Activated naive CD4-positive, alpha-beta T cell treated with anti-CD3 and anti-CD28 coated beads, Interleukin-2, amount 50 U/mL, for 72 hours (primary cell): ENCODE measurements at places on chromosomes 1 and 21.

- no peak for DNase-seq
Measured at GRCh38 chr1:211331011-211331709, 4.5 kb downstream of the TRAF5 start.

DNA sequence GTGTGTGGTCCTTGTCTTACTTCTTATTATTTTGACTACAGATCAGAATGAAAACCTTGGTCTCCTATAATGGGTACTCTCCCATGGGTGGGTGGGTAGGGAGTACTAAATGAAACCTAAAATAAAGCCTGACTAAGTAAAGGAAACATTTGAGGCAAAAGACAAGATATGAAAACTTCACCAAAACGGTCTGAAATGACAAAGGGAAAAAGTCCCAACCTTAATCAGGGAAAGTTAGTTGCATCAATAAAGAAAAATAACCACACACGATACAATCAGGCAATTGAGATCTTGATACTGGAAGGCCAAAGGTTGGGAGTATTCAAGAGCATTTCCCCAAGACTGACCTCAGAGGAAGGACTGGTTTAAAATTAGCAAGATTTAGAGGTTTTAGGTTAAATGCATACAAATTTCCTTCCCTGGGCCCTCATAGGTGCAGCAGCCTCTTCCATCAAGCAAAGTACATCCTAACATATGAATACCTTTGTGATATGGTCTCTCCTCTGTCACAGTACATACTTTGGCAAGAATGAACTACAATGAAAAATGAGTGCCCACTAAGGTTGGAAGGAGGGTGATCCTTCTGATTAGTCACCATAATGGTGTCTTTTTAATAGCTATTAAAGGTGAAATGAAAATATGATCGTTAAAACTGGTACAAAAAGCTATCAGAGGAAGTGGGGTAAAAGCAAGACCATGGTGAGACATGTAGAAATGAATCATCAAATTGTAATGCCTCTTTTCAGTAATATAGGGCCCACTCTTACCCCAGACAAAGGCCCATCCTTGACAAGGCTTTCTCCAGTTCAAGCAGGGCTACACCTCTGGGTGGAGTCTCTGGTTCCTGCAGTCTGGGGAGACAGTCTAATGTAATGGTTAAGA is 15.3 kb upstream of the TNFSF4 start:
- no peak for DNase-seq

DNA sequence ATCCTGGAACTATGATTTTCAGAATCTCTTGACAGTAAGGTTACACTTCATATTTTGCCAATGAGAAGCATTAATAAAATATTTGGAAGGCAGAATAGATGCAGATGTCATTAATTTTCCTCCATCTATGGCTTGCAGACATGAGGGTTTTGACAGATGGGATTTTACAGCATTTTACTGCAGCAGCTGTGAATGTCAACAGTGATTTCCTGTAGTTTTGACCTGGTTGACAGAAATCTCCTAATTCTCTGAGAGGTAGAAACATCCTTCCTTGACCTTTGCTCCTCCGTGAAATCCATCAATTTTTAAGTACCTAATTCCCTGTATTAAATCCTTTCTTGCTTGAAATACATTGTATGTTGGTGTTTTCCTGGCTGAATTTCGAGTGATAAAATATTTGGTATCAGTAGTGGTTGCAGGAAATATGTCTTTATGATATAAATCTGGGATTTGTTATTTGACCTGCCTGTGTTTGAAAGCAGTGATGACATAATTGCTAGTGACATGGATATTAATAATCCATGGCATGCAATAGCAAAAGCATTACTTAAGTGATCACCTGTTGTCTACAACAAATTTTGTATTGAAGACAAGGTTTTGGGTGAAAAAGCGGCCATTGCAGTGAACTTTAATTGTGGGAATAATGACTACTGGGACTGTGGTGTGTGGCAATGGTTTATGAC is 73.9 kb downstream of the HLX start:
- no peak for DNase-seq

- DNase-seq, result no peak
Measured at GRCh38 chr1:242402956-242403355, 121.5 kb downstream of the PLD5 start.

GRCh38 chr1:183953031-183953430 is 84.5 kb downstream of the COLGALT2 start:
- DNase-seq, result no peak

GRCh38 chr1:154751690-154752089 is 118.4 kb downstream of the KCNN3 start:
- DNase-seq, result peak; percentile 36

- DNase-seq, result no peak
Measured at GRCh38 chr1:37052120-37052519, 17.8 kb upstream of the GRIK3 start.

GRCh38 chr1:154713005-154713404 is 105.0 kb upstream of the ADAR start:
- no peak for DNase-seq

GRCh38 chr1:207032528-207033017 is at the start of gene C1orf116:
TSS of gene C1orf116 (minus strand) at chr1:207032756. CDS start at chr1:207027598, 5,158 bp downstream.
- DNase-seq, result no peak

GRCh38 chr1:17527036-17527914 is 12.2 kb upstream of the ARHGEF10L start:
- DNase-seq, result no peak

DNA sequence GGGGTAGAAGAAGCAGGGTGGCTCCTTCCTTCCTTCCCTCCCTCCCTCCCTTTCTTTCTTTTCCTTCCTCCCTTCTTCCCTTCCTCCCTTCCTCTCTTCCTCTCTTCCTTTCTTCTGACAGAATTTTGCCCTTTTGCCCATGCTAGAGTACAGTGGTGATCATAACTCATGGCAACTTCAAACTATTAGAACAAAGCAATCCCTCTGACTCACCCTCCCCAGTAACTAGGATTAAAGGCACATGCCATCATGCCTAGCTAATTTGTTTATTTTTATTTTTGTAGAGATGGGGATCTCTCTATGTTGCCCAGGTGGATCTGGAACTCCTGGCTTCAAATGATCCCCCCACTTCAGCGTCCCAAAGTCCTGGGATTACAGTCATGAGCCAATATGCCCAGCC is 10.0 kb upstream of the RPE65 start:
- no peak for DNase-seq

- no peak for DNase-seq
Measured at GRCh38 chr1:91833946-91834345, 52.0 kb downstream of the TGFBR3 start.

DNA sequence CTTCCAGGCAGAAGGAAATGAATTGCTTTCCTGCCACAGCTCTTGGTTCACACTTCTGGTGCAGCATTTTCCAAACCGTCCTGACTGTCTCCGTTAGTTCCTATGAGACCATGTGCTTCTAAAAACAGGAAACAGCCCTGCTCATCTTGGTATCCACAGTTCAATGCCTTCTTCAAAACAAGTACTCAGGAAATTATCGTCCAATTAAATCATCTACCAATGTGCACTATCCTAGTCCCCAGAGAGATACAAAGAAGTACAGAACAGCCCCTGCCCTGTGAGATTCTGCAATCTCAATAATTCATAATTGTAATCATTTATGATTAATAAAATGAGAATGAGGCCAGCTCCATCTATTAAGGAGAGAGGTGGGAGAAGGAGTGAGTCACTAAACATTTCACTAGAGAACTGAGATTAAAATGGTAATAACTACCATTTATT is 11.2 kb downstream of the CLEC20A start:
- no peak for DNase-seq

- DNase-seq, result no peak
Measured at GRCh38 chr1:100348549-100349144, 3.7 kb upstream of the CDC14A start.

GRCh38 chr1:199574950-199575349 is 452.6 kb upstream of the NR5A2 start:
- no peak for DNase-seq

DNA sequence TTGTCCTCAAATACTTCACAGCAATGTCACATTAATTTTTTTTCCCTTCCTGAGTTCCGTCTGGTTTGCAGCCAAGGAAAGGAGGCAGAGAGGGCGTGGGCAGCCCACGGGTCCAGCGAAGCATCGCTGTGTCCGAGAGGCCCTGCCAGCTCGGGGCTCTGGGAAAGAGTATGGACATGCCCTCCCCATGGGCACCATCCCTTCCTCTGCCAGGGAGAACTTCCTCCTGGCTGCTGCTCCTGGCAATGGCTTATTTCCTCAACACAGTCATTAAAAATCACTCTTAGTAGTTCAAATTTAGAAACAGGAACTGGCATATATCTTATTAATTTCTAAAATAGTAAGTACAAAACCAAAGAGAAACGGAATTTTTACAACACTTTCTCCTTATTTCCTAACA is 115.4 kb downstream of the RIPK4 start:
- DNase-seq, result no peak

- no peak for DNase-seq
Measured at GRCh38 chr1:230212405-230212936, 145.4 kb downstream of the GALNT2 start.

DNA sequence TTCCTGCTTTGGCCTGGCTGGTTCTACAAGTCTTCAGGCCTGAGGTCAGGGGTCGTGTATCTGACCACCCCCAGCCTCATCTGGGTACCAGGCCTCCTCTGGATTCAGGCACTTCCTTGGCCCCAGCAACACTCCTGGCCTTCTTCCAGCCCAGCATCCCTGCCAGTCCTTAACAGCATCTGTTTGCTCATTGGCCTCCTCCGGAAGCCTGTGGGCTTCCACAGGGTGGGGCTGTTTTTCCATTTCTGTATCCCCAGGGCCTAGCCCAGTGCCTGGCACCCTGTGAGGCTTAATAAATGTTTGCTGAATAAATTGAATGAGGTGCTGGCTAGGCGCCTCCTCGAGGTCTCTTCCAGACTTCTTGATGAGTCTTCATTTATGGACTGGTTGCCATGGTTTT is 21.5 kb upstream of the GPR37L1 start:
- DNase-seq, result no peak

GRCh38 chr1:232593717-232594502 is 36.0 kb downstream of the SIPA1L2 start:
- DNase-seq, result no peak

- no peak for DNase-seq
Measured at GRCh38 chr1:241229711-241230110, 127.3 kb downstream of the RGS7 start.

DNA sequence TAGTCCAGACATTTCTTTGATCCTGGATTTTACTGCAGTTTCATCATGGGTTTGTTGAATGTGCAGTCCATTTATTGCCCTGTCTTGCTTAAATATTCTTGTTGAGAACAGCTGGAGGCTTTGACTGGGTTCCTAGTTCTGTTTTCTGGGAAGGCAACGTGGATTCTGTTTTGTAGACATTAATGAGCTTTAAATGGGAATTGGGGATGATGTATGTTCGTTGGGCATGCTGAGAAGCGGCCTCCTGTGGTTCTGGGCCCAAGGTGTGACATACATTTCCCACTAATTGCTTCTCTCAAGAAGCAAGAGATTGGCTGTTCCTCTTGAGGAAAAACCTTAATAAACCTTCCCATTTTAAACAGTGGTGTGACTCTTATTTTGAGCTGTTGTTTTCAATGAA is 22.9 kb downstream of the INKA2 start:
- DNase-seq, result no peak

DNA sequence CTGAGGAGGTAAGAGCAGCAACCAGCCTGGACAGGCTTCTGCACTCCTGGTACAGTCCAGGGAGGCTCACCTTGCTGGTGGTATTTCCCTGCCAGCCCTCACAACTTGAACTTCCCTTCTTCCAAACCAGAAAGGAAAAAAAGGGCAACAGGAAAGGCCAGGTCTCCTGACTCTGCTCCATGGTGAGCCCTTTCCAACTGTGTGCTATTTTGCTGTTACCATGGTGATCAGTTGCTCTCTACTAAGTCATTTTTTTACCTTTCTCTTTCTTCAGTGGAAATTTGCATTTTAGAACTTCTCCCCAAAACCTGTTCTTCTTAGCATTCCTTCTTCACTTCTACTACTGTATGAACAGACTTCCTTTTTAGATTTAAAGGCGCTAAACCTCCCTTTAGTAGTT is 164.3 kb downstream of the GRIK1 start:
- DNase-seq, result no peak

- DNase-seq, result no peak
Measured at GRCh38 chr1:1974834-1975233, 28.8 kb downstream of the CFAP74 start.

- no peak for DNase-seq
Measured at GRCh38 chr1:219659684-219660083, 46.8 kb upstream of the ZC3H11B start.

DNA sequence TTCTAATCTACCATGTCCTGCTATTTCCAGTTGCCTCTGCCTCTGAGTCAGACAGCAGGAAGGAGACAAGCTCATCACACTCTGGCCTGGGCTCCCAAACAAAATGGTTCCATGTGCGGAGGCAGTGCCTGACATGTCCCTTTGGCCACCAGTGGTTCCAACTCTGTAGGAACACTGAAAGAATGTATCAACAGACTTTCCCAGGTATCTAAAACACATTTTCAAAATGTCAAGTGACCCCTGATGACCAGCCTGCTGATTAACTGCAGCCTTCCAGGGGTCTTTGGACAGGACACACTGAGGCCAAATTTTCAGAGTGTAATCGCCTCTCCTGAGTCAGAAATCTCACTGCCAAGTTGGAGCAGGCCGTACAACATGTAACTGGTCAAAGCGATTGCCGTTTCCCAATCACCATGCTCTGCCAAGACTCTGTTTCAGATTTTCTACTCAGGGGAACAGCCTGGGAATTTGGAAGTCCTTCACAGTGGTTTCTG is 172.7 kb downstream of the TPR start:
- DNase-seq, result no peak

DNA sequence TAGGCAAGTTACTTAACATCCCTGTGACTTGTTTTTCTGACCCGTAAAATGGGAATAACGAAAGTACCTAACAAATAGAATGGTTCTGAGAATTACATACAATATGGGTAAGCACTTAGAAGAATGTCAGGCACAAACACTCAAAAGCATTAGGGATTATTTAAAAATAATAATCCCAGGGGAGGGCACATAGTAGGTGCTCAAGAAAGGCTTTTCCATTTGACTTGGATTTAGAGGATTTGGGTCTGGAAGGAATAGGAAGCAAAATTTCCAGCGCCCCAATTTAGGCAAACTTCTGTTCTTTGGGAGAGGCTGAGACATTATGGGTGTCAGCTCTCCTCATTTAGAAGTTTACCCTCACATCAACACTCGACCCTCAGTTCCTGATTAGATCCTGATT is 115.5 kb downstream of the SYF2 start:
- no peak for DNase-seq

- DNase-seq, result no peak
Measured at GRCh38 chr1:115604508-115604907, 37.3 kb upstream of the VANGL1 start.
